ENCODE measurements at places on chromosomes 5 and 9. TPM values are rescaled to one million over a fixed set of nuclear protein-coding genes. Genes with fewer than 3 reads are reported as not detected.

The SELENOP gene
- not detected for total RNA-seq

The WDR38 gene
- not detected for total RNA-seq

The HK3 gene
- not detected for total RNA-seq

The PTGS1 gene
- 1.1 TPM for total RNA-seq
